ENCODE measurements at places on chromosomes 16 and 17.
A peak's percentile ranks its signal among the peaks of the same experiment; 100 is the strongest.

- no peak for DNase-seq
Measured at GRCh38 chr17:15441315-15441714, 26.1 kb downstream of the CDRT4 start.

DNA sequence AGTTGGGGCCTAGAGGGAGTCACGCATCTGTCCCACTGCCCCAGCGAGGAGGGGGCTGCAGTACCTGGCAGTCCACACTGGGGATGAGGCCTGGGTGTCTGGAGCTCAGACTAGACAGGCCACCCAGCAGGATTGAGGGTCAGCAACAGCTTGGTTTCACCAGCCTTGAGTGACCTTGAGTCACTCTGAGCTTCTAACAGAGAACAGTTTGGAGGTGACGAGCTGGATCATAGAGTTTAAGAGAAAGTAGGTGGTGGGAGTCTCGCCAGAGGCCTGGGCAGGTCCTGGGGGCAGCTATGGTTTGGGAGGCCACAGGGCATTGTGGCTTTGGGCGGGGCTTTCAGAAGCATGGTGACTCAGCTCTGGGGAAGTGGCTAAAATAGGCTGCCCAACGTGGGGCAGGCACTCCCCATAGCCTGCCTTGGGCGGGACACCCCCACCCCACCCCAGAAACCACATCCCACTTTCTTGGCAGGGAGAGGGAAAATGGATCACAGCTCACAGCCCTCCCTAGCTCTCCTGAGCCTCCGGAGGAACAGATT lies 20.5 kb downstream of the CDC42EP4 start:
- peak; percentile 77 for DNase-seq

DNA sequence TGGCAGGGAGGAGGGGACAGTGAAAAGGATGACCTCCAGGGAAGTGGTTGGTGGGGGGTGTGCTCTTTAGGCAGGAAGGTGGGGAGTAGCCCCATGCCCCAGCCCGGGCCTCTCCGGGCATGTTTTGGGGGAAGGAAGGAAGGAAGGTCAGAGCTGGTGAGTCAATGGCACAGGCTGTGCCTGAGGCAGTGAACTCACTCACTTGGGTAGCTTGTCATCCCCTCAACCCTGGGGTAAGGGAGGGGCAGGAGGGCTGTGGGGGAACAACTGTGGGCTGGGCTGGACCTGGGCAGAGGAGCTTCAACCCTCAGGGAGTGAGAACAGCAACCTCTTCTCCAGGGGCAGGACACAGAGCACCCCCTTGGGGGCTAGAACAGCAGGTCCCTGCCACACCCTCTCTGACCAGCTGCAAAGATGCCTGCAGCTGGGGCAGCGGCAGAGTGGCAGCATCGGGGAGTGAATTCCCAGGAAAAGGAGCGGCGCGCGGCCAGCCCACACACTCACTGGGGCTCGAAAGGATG lies 6.3 kb downstream of the CSF3 start:
- peak; percentile 44 for DNase-seq

DNA sequence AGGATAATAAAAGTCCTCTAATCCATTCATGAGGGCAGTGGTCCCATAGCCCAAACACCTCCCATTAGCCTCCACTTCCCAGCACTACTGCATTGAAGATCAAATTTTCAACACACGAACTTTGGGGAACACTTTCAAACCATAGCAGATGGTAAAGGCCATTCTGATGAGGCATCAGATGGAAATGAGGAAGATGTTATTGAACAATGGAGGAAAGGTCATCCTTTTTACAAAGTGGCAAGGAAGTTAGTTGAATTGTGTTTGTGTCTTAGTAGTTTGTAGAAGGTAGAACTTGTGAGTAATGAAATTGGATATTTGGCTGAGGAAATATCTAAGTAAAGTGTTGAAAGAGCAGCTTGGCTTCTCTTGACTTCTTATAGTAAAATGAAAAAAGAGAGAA lies 93.3 kb upstream of the NLRP1 start:
- no peak for DNase-seq

DNA sequence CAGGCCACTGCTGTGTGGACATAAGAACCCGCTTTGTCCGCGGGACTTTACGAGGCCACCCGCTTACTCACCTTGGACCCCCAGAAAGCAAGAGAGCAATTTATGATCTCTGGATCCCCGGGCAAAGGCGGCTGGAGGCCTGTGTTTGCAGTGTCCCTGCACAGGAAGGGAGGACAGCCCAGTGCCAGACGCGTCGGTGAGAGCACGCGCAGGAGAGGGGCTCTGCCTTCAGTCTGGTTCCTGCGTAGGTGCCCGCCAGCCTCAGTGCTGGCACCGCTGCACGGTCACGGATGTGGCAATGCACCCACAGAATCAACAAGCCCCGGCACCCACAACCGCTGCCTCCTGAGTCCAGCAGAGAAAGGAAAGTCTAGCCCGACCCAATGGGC lies 248.4 kb downstream of the C16orf95 start:
- no peak for DNase-seq

DNA sequence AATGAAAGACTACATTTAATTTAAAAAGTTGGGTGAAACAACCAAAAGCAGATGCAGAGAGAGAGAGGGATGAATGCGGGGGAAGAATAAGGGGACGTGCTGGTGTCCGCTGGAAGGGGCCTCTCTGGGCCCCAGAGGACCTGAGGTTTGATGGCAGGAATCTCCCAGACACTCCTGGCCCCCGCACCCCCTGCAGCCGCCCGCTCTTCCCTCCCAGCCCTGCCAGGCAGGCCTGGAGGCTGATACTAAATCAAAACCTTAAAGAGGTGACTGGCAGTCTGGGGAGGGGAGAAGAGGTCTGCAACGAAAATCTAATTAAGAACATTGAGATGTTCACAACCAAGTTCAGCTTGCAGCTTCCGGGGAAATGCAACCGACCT lies 2.4 kb downstream of the FOXL1 start:
- DNase-seq, result no peak

DNA sequence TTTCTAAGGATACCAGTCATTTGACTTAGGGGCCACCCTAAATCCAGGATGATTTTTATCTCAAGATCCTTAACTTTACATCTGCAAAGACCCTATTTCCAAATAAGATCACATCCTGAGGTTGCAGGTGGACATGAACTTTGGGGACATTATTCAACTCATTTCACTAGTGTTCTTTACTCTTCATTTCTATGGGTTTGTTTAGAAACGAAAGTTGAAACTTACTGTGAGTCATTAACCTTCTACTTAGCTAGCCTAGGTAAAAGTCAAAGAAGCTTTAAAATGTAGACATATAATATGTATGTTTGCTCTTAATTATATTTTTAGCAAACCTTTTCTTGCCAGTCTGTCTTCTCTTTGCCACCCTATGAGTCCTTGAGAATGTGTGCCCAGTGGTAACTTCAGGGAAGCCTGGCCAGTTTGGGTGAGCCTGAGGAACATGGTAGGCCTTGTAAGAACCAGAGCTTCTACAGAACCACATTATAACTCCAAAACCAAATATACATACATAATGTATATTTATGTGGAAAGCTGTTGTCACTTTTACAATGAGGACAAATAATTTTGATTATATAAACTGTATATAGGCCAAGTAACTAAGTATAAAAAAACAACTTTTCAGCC lies 38.4 kb downstream of the BPTF start:
- no peak for DNase-seq
